Brain microvascular endothelial cell (primary cell): ENCODE measurements at places on chromosomes 5 and 9.

DNA sequence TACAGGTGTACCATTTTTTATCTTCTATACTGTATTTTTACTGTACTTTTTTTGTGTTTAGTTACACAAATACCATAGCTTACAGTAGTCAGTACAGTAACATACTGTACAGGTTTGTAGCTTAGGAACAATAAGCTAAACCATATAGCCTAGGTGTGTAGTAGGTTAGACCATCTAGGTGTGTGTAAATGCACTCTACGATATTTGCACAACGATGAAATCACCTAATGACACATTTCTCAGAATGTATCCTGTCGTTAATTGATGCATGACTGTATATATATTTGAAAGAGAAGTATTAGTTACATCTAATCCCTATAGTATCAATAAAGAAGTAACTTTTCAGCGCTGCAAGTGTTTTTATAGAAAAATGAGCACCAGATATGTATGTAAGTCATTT is 138.8 kb downstream of the TRPM6 start:
- DNase-seq: no peak

DNA sequence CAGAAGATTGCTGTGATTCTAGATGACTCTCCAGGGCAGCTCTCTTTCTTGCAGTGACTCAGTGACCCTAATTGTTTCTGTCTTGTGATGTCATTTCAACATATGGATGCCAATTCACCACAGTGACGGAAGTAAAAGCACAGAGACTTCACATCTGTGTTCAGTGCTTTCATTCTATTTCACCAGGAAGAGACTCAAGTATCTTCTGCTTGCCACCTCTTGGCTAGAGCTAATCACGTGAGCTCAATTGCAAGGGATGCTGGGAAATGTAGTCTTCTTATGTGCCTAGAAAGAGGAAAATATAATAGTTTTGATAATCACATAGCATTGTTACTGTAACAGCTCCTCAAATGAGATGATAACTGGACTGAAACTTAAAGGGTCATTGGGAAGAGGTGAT is 453.3 kb upstream of the KLF4 start:
- no peak for DNase-seq

DNA sequence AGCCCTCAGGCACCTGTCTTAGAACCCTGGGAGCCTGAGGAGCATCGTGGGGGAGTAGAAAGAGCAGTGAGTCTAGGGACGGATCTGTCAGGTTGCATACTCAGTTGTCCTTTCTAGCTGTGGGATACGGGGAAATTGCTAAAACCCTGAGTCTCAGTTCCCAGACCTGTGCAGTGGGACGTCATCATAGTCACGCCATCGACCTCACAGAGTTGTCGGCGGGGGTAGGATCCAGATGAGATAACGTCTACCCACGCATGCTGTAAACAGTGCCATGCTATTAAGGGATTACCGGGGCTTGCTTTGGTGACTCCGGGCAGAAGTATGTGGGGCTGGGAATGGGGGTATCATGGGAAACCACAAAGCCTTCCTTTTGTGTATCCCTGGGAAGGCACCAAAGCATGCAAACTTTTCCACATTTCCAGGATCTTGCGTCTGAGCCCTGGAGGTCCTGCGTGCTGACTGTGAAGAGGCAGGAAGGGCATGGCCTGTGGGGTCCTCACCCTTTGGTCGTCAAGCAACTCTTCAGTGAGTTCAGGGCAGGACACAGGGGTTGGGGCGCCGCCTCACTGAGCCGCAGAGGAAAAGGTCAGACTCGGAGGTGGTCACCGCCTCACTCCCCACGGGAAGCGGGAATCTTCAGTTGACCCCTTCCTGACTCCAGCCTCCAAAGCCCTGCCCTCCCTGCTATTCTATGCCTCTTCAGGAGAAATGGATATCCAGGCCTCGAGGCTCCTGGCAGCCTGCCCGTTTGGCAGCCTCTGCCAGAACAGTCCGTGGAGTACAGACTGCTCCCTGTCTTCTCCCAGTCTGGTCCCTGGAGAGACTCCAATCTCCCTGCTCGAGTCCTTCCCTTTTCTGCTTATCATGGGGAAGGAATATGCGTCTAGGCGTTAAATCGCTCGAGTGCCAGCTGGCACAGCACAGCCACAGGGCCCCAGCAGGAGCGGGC is 186.8 kb upstream of the KLF9 start:
- DNase-seq: peak; percentile 99

GRCh38 chr9:86626802-86627201 is 272.6 kb upstream of the TUT7 start:
- no peak for DNase-seq

- DNase-seq: no peak
Measured at GRCh38 chr5:76074487-76075065, 8.6 kb upstream of the SV2C start.

- no peak for DNase-seq
Measured at GRCh38 chr5:135024956-135025729, 8.9 kb downstream of the PITX1 start.

GRCh38 chr5:73264631-73265030 is 91.6 kb downstream of the TMEM174 start:
- DNase-seq: no peak

DNA sequence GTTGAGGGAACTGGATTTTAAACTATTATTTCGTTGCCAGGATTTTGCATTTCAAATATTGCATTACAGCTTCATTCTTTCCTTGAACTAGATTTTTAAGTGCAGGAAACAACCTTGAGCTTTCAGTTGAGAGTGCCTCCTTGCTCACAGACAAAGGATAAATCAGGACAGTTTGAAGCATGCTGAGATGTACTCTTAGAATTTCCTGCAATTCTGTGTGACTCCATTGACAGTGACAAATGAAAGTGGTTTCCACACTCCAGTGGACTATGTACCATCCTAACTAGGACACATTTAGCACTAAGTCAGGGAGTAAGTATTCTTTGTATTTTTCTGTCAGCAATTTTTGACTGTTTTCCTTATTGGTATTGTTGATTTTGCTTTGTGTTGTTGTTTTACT is 100.0 kb upstream of the PLCXD3 start:
- no peak for DNase-seq

DNA sequence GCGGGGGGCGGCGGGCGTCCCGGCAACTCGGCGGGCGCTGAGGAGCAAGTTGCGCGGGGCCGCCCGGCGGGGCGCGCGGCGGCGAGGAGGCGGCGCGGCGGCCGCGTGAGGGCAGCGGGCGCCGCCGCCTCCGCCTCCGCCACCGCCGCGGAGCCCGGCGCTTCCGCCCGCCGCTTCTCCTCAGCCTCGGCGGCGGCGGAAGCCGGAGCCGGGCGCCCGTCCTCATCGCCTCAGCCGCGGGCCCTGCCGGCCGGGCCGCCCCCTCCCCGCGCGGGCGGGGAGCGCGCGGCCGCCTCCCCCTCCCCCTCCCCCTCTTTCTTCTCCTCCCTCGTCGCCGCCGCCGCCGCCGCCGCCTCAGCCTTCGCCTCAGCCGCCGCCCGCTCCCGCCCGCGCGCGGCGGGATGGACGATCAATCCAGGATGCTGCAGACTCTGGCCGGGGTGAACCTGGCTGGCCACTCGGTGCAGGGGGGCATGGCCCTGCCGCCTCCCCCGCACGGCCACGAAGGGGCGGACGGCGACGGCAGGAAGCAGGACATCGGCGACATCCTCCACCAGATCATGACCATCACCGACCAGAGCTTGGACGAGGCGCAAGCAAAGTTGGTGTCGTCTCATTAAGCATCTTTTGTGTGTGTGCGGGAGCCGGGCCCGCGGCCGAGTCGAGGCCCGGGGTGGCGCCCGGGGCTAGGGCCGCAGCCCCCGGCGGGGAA is at the start of gene PBX3:
PBX3 (plus strand) TSS at position 321 of the 712 bp plus-strand sequence.
- DNase-seq: no peak

DNA sequence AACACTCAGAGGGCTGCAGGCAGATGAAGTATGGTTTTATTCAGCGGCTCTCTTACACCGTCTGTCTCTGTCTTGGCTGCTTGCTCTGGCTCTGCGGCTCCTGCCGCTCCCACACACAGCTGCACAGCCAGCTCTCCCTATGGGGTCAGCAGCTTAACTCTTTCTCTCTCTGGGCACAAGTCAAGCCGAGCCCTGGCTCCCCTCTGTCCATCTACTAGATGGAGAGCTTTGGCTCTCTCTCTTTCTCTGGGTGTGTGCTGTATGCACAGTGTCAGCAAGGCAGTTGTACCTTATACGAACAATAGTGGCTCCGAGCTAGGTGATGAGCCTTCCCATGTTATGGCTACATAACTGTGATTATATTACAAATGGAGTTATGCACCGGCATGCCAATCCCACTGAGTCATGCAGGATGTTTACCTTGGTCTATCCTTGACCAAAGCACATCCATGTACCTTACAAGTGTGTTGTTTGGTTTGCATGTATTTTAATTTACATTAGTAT is 19.3 kb upstream of the PPP2CA start:
- DNase-seq: peak; percentile 68

DNA sequence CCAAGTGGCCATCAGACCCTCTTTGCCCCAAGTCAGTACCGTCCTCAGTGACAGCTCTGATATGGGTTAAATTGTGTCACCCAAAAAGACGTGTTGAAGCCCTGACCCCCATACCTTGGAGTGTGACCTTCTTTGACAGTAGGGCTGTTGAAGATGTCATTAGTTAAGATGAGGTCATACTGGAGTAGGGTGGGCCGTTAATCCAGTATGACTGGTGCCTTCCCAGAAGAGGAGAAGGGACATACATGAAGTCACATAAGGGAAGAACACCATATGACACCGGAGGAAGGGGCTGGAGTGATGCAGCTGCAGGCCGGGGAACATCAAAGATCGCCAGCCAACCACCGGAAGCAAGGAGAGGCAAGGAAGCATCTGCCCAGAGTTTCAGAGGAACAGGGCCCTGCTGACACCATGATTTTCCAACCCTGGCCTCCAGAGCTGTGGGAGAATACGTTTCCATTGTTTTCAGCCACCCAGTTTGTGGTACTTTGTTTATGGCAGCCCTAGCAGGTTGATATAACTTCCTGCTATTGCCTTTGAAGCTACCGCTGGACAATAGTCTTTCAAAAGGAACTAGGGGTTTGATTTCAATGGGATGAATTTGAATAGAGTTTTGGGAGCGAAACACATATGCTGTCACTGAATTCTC is 36.4 kb upstream of the CPEB4 start:
- no peak for DNase-seq

GRCh38 chr5:82406205-82406773 is 128.1 kb upstream of the RPS23 start:
- DNase-seq: peak; percentile 97

- DNase-seq: no peak
Measured at GRCh38 chr5:470961-471749, 28.2 kb downstream of the EXOC3 start.

- no peak for DNase-seq
Measured at GRCh38 chr9:114086607-114087006, 8.5 kb upstream of the AMBP start.

DNA sequence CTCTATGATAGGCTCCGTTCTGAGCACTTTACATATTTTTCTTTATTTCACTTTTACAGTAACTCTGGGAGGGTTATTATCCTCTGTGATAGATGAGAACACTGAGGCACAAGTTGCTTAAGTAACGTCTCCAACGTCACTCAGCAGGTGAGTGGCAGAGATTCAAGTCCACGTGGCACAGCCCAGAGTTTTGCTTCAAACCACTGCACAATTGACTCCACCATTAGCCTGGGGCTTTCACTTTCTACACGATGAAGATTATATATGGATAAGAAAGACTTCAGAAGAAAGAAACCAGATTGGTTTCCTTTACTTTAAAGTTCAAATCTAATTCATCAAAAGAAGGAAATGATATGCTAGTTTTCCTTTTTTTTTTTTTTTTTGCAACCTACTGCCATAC is 245.9 kb downstream of the SYK start:
- no peak for DNase-seq

DNA sequence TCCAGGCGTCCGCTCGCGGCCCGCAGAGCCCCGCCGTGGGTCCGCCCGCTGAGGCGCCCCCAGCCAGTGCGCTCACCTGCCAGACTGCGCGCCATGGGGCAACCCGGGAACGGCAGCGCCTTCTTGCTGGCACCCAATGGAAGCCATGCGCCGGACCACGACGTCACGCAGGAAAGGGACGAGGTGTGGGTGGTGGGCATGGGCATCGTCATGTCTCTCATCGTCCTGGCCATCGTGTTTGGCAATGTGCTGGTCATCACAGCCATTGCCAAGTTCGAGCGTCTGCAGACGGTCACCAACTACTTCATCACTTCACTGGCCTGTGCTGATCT is 294 bp downstream of the ADRB2 start:
- no peak for DNase-seq

- DNase-seq: peak; percentile 37
Measured at GRCh38 chr5:170603578-170604565, 100.1 kb downstream of the KCNIP1 start.

- no peak for DNase-seq
Measured at GRCh38 chr9:136346157-136346481, 17.4 kb downstream of the DNLZ start.

- DNase-seq: no peak
Measured at GRCh38 chr5:61995486-61995885, 310.5 kb upstream of the KIF2A start.

DNA sequence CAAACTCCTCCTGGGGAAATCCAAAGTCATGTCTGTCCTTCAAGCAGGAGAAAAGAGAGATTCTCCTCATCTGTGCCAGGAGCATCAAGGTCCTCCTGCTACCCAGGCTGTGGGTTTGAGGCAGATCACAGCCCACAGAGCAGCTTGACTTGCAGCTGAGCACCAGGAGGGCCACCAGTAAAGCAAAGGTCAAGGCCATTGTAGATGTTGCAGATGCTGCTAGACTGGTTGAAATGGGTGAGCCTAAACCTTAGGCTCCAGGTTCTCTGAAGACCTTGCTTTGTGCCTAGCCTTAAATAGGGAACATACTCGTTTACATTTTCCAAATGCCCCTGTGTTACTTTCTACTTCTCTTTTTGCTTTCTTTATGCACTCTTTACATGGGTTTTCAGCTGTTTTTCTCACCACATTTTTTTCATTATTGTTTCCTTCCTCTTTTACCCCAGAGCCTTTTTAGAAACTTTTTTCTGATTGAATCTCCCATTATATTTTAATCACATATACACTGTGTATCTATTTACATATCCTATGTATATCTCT is at the start of gene IFNA2:
IFNA2 (minus strand) TSS at position 268 of the 540 bp plus-strand sequence; CDS start at position 199, 69 bp downstream.
- no peak for DNase-seq

GRCh38 chr9:92147852-92148180 is 32.6 kb upstream of the SPTLC1 start:
- peak; percentile 24 for DNase-seq

GRCh38 chr9:87546704-87547103 is 49.0 kb downstream of the DAPK1 start:
- peak; percentile 48 for DNase-seq

DNA sequence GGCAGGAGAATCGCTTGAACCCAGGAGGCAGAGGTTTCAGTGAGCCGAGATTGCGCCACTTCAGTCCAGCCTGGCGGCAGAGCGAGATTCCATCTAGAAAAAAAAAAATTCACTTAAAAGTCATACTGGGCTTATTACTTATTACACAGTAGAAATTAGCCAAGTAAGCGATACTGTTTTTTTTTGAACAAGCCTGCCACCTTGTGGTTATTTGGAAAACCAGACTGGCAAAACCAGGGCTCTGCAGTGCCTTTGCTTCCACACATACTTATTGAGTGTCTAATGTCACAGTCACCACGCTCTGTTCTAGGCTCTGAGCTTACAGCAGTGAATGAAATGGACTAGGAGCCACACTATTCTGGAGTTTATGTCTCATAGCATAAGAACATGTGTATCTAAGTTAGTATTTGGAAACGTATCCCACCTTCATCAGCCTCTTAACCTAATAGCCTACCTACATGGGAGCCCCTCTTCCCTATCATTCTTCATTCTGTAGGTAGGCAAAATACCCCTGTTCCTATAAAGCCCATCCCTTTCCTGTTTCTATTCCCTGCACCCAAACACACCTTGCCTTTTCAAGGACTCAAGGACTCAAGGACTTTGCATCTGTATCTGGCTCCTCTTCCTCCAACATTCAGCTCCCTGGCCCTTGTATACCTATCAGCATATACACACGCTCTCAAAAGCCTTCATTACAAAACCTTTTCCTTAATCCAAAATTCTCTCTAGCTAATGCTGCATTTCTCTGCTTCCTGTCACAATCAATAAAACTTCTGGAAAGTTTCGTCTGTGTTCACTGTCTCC is 13.9 kb upstream of the BASP1 start:
- peak; percentile 75 for DNase-seq
